ENCODE measurements at places on chromosomes 2 and 18.

- DNase-seq, result no peak
Observed at GRCh38 chr2:29697715-29698114, 223.7 kb downstream of the ALK start.

GRCh38 chr2:69026026-69026425 is 13.0 kb downstream of the ANTXR1 start:
- DNase-seq, result no peak

GRCh38 chr18:22831441-22831904 is 101.7 kb upstream of the RBBP8 start:
- no peak for DNase-seq

GRCh38 chr2:17442334-17442733 is 75.9 kb downstream of the RAD51AP2 start:
- no peak for DNase-seq

DNA sequence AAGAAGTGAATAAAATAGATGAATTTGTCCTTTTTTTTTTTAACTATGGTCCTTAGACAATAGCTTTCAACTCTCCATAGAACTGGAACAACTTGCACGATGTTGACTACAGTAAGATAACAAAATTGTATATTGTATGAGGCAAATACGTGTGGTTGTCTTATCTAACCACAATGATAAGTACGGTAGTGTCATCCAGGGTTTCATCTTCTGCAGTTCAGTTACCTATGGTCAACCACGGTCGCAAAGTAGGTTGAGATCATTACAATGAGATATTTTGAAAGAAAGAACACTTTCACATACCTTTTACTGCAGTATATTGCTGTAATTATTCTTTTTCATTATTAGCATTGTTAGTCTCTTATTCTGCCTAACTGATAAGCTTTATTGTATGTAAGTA is 295.2 kb downstream of the PARD3B start:
- no peak for DNase-seq

- DNase-seq, result no peak
Observed at GRCh38 chr2:195636890-195637289, 20.1 kb upstream of the SLC39A10 start.

DNA sequence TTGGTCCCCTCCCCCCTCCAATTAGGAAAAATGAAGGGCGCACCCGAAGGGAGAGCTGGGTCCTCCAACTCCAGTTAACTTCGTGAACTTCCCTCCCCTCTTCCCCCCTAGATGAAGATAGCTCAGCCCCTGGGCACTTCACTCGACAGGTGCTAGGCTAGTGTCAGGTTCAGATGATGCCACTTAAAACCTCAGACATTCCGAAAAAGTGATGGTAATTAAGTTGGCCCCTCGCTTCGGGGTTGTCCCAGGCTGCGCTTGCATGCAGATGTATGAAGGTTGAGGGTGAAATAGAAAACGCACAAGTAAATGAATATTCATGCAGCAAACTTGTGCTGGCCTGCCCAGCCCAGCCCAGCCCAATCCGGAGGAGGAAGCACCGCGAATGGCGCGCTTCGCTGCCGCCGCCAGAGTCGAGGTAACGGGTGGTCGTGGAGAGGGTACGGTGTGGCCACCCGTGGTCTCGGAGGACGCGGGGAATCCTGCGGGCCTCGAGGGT is 3.0 kb upstream of the GBX2 start:
- no peak for DNase-seq

DNA sequence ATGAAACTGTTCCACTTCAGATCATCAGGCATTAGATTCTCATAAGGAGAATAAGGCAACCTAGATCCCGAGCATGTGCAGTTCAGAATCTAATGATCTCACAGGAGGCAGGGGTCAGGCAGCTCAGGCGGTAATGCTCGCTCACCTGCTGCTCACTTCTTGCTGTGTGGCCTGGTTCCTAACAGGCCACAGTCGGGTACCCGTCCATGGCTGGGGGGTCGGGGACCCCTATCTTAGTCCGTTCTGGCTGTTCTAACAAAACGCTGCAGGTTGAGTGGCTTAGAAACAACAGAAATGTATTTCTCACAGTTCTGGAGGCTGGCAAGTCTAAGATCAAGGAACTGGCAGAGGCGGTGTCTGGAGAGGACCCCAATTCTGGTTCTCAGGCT is 79.2 kb downstream of the ASB1 start:
- no peak for DNase-seq

GRCh38 chr2:118969734-118970395 is 27.9 kb downstream of the MARCO start:
- DNase-seq, result no peak
